Pancreas (tissue), 10 donors: ENCODE measurements at places on chromosomes 16 and 17. TPM values are rescaled to one million over a fixed set of nuclear protein-coding genes. Genes with fewer than 3 reads are reported as not detected.

P2RX1 gene
- 37.1 TPM for polyA plus RNA-seq

COPZ2 gene
- 9.7 TPM for polyA plus RNA-seq

USP36 gene
- polyA plus RNA-seq = 41.8 TPM

CDH1 gene
- 78.8 TPM for polyA plus RNA-seq

CNTNAP1 gene
- 8.1 TPM for polyA plus RNA-seq

TBC1D28 gene
- polyA plus RNA-seq = not detected

RBFOX1 gene
- polyA plus RNA-seq = 0.12 TPM
